ENCODE measurements at places on chromosomes 4 and X. TPM values are rescaled to one million over a fixed set of nuclear protein-coding genes. Genes with fewer than 3 reads are reported as not detected.

DNA sequence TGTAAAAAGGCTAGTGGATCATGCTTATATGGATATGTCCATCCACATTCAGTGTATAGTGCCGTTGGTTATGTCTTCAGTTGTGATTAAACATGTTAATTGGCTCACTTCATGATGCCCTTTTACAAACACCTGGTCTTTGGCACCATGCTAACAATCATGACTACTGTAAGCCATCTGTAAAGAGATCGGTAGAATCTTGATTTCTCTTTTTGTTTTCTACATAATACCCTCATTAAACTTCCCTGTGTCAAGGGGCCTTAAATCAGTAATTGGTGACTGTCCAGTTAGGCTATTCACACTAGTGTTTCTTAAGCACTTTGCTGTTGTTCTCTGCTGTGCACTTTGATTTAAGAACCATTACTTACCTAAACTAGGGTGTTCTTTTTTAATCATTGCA is 475.2 kb downstream of the RPA4 start:
- no peak for DNase-seq

DNA sequence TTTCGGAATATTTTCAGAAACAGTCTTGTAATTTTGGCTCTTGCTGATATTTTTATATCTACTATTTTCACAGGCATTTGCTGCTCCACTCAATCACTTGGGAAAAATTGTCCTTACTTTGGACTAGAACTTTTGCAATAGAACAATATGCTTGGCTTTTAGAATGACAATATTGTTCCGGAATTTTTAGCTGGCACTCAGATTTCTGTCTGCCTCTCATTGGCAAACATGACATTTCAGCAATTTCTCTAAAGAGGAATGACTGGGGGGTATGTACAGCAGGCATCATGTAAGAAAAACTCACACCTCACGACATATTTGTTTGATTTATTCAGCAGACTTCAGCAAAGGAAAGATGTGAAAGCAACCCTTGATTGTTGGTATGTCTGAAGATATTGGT is 243.6 kb upstream of the GPRIN3 start:
- no peak for DNase-seq

- DNase-seq = no peak
Observed at GRCh38 chrX:8755116-8755515, 23.2 kb upstream of the ANOS1 start.

The ZNF711 gene
- 0.12 TPM for total RNA-seq

- DNase-seq = no peak
Observed at GRCh38 chr4:164683040-164683439, 70.9 kb upstream of the SMIM31 start.

The GPRIN3 gene
- not detected for total RNA-seq

- no peak for DNase-seq
Observed at GRCh38 chrX:12819222-12819621, 28.0 kb downstream of the PRPS2 start.

GRCh38 chr4:103915224-103915869 is 195.6 kb upstream of the TACR3 start:
- peak; percentile 6 for DNase-seq

The GUCY1A1 gene
- not detected for total RNA-seq

DNA sequence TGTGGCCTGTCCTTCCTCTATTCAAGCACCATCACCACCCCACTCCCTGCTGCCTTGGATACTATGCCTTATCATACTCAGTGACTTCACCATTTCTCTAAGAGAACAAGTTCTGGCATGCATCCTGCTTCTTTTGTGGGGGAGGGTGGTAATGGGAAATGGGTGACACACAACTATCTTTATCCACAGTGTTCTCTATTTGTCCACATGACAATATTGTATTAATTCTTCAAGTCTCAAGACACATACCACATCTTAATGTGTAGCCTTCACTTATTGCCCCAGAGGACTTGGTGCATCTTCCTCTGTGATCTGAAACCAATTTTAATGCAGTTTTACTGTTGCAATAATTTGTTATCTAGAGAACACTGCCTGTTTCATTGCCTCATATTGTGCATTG is 29.3 kb upstream of the UGT2B7 start:
- no peak for DNase-seq

The ERAS gene
- not detected for total RNA-seq

DNA sequence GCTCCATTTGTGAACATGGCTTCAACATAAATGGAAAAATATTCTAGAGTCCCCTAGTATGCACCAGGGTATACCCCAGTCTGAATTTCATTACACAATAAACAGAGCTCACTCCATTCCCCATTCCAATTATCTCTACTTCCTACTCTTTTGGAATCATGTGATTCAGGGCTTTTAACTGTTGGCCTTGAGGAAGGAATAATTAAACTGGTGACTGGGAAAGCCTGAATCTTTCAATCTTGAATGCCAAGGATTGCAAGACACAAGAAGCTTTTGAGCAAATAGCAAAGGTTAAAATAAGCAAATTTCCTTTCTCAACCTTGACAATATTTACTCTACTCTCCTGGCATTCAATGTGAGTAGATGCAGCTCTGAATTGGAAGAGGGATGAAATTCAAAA is 77.5 kb upstream of the INPP4B start:
- no peak for DNase-seq

The TBL1X gene
- total RNA-seq = 13.9 TPM

GRCh38 chrX:110172215-110172614 is 145.7 kb downstream of the AMMECR1 start:
- no peak for DNase-seq

The LAP3 gene
- 102 TPM for total RNA-seq

DNA sequence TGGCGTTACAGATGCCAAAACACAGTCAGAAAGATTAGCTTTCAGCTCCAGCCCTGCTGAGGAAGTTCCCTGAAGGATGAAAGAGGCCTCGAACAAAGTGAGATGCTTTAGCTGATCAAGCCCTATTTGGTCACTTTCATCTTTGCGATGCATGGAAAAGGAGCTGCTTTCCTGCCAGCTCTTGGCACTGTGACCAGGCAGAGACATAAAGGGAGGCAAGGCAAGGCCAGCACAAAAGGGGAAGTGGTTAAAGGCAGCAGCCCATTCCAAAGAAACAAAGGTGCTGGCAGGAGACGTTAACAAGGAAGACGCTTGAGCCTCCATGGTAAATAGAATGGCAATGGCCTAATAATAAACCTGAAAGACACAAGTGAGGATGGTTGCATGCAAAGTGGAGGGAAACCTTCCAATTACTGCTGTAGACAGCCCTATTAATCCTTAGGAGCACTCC is 617.1 kb upstream of the INTU start:
- peak; percentile 63 for DNase-seq

GRCh38 chrX:63258144-63258543 is 93.0 kb downstream of the SPIN4 start:
- DNase-seq = no peak

GRCh38 chrX:45903781-45904201 is 641.4 kb downstream of the ZNF674 start:
- peak; percentile 27 for DNase-seq

DNA sequence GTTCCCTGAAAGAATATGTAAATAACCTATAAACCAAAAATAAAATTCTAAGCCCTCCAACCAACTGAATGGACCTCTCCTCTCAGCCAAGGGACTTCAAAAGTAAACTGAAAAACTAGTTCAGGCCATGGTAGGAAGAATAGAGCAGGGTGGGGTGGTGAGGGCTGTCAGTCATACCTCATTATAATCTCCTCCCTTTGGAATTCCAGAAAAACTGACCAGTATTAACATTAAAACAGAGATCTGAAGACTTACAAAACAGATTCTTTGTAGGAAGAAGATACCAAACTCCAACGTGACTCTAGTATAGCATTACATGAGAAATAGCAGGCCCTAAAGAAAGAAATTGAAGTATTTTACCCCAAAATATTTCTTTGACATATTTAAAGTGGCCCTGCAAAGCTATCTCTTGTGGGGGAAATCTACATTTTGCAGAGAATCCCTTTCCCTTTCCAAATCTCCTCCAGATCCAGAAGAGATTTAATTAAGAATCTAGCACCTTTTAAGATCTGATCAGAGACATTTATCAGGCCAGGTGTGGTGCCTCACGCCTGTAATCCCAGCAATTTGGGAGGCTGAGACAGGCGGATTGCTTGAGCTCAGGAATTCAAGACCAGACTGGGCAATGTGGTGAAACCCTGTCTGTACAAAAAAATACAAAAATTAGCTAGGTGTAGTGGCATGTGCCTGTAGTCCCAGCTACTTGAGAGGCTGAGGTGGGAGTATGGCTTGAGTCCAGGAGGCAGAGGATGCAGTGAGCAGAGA is 15.1 kb downstream of the TBC1D9 start:
- no peak for DNase-seq

- no peak for DNase-seq
Observed at GRCh38 chr4:58636381-58636780, 1526.2 kb upstream of the IGFBP7 start.

DNA sequence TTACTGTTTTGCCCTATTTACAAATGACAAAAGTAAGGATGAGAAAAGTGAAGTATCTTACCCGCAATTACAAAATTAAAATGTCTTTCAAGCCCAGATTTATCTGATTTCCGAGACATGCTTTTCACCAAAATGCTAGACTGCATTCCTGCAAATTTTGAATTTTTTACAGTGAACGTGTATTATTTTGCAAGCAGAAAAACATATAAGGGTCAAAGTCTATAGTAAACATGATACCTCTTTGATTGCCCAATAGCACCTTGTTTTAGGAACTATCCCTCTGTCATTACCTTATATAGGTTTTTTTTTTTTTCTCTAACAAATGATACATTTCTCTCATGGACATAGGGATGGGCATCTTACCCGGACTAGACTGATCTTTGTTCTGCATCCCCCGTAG is 134.2 kb upstream of the RAP2C start:
- no peak for DNase-seq

GRCh38 chr4:189769131-189769530 is 171.5 kb upstream of the FRG1 start:
- DNase-seq = no peak

DNA sequence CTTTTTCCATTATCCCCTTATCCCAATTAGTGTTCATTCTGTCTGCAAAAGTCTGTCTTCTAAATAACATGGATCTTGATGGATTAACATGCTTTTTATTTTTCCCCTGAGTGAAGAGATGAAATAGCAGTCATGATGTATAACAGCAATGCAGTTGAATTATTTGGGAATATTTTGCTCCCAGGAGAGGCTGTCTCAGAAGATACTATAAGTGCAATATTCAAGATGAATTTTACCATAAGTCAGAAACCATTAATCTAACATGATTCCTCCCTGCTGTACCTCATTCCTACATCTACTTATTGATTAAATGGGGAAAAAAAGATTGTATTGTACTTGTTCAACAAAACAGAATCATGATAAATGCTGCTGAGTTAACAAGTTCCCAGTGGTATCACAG is 233.2 kb upstream of the KCNIP4 start:
- DNase-seq = no peak

GRCh38 chrX:57918750-57919436 is 8.6 kb upstream of the ZXDA start:
- peak; percentile 49 for DNase-seq

The EDA2R gene
- 0.72 TPM for total RNA-seq

DNA sequence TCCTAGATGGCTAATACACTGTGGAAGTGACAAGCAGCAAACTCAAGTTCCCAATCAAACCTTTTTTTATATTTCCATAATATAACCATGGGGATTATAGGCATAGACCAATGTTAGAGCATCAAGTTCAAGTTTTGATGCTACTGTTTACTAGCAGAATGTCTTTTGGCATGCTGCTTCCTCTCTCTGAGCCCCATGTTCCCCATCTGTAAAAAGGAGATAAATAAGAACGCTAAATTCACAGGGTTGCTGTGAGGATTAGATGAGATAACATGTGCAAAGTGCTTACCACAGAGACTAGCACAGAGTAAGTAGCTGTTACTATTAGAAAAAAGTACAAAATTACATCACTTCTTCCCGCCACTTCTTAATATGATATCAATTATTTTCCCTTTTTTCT is 18.0 kb downstream of the MBNL3 start:
- no peak for DNase-seq

GRCh38 chr4:12844141-12844540 is 640.0 kb downstream of the RAB28 start:
- DNase-seq = peak; percentile 2

- DNase-seq = no peak
Observed at GRCh38 chr4:8171266-8171665, 12.7 kb upstream of the ABLIM2 start.

DNA sequence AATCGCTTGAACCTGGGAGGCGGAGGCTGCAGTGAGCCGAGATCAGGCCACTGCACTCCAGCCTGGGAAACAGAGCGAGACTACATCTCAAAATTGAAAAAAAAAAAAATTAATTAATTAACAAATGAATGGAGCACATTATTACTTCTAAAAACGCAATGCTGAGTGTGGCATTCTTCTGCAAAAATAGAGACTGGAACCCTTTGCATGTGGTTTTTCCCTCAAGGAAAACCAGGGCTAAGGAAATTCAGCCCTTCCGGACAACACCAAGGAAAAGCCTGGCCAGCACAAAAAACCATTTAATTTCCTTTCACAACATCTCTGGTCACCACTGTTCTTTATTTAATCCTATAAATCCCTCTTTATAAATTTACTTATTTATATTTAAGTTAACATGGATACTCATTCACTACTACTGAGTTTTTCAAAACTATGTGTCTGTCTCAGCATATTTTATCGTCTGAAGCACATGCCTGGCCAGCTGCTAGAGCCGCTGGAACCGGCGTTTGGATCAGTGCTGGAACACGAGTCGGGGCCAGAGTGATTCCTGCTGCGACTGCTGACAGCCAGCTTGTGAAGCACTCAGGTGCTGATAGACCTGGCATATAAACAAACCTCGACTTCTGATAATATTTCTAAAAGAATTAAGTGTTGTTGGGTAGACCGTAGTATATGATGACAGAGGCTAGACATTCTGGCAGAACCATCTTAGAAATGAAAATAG is 84.5 kb upstream of the WWC2 start:
- DNase-seq = peak; percentile 12

The KCND1 gene
- 0.59 TPM for total RNA-seq

The RRH gene
- total RNA-seq = not detected

DNA sequence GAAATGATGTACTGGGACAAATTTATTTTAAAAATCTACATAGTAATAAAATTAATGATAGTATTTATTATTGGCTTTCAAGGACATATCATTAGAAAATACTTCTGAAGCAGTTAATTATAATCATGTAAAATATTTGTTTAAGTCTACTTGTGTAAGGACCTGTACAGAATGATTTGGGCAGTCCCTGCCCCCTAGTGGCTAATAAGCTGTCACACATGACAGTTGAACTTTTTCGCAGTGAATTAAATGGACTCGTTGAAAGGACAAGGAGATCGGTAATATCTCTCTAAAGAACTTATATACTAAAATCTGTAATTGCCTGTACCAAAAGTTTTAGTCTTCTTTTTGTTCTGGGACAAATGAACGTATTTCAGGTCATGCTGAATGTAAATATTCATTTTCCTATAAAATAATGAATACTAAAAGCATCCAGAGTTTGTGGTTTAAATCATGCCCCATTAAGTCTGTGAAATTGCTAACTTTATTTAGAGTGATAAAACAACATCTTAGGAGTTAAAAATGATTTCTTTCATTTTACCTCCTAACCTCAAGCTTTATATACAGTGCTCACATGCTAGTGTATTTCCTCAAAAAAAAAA is 13.6 kb downstream of the EXOC1 start:
- DNase-seq = peak; percentile 63

GRCh38 chr4:2941138-2942036 is 21.8 kb downstream of the NOP14 start:
- no peak for DNase-seq
